ENCODE measurements at places on chromosomes 4 and X.

DNA sequence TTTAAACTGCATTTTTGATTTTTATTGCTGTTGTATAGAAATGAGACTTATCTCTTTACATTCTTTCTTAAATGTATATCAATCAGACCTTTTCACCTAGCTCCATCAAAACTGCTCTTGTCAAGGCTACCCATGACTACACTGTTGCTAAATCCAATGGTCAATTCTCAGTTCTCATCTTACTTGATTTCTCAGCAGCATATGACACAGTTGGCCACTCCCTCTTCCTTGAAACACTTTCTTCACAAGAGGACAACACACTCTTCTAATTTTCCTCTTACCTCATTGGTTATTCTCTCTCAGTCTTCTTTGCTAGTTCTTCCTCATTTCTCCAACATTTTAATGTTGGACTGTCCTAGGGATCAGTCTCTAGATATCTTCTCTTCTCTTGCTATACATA is 94.1 kb upstream of the CITED1 start:
- no peaks in the 10 kb centered on the region for H3K27me3 ChIP-seq
- no peak for DNase-seq
- peaks cover 7% of the 10 kb centered on the region for H3K4me1 ChIP-seq
- no peak overlapping the region for H3K27ac ChIP-seq
- peaks cover 13% of the 10 kb centered on the region for H3K36me3 ChIP-seq

GRCh38 chrX:43656005-43656494 is at the start of gene MAOA:
TSS of gene MAOA (plus strand) at chrX:43656299. CDS start at chrX:43656342, 43 bp downstream.
- H3K4me1 ChIP-seq: peaks cover 2% of the 10 kb centered on the region
- no peaks in the 10 kb centered on the region for H3K36me3 ChIP-seq
- peak within 1 kb of the TSS; percentile 82 for H3K27ac ChIP-seq
- DNase-seq: no peak
- no peaks in the 10 kb centered on the region for H3K27me3 ChIP-seq
- H3K4me3 ChIP-seq: peak within 1 kb of the TSS; percentile 90

- no peak overlapping the region for H3K27ac ChIP-seq
- DNase-seq: no peak
- H3K27me3 ChIP-seq: no peaks in the 10 kb centered on the region
- H3K4me1 ChIP-seq: no peaks in the 10 kb centered on the region
Measured at GRCh38 chr4:100356172-100356571, 161.7 kb downstream of the EMCN start.

DNA sequence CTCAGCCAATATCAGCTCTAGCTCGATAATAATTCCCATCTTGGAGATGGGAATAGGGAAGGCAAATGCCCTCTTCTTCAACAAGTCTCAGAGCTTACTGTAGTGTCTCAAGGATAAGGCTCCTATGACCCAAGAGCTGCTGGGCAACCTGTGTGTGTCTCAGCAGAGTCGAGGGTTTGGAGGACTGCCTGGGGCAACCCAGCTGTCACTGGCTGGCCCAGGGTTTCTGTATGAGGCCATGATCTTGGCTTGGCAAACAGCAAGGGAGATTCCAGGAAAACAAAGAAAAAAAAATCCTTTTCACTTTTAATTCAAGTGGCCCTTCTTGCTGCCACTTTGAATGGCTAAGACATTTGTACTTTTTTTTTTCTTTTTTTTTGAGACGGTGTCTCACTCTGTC is 34.4 kb downstream of the TMSB4X start:
- DNase-seq: no peak
- H3K4me3 ChIP-seq: no peak overlapping the region

DNA sequence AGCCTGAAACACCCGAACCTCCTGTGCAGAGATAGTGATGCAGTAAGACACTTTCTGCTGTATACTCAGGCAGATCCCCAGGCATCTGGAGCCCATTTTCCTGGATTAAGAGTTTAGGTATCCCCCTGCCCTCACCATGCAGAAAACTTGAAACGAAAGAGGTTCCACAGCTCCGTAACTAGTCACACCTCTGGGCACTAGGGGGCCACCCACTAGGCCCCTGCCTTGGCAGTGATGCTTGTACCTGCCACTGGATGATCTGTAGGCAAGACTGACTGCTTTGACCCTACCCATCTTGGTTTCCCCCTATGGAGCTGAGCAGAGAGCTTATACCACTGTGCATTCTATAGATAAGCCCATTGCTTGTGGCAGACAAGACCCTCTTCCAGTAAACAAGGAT is 940.6 kb downstream of the PCDH19 start:
- H3K4me1 ChIP-seq: no peaks in the 10 kb centered on the region
- H3K4me3 ChIP-seq: no peak overlapping the region
- no peaks in the 10 kb centered on the region for H3K27me3 ChIP-seq
- H3K27ac ChIP-seq: no peak overlapping the region
- no peaks in the 10 kb centered on the region for H3K36me3 ChIP-seq

GRCh38 chr4:24794916-24795665 is at the start of gene SOD3:
TSS of gene SOD3 (plus strand) at chr4:24795573. CDS start at chr4:24799522, 3,949 bp downstream.
- H3K36me3 ChIP-seq: peaks cover 4% of the 10 kb centered on the region
- peaks cover 28% of the 10 kb centered on the region for H3K27me3 ChIP-seq
- peak within 1 kb of the TSS; percentile 89 for H3K27ac ChIP-seq
- peaks cover 32% of the 10 kb centered on the region for H3K4me1 ChIP-seq

Data from progenitor cell of endocrine pancreas (in vitro differentiated cells).